NCI-H526 (cell line): ENCODE measurements at places on chromosomes 4 and X.

DNA sequence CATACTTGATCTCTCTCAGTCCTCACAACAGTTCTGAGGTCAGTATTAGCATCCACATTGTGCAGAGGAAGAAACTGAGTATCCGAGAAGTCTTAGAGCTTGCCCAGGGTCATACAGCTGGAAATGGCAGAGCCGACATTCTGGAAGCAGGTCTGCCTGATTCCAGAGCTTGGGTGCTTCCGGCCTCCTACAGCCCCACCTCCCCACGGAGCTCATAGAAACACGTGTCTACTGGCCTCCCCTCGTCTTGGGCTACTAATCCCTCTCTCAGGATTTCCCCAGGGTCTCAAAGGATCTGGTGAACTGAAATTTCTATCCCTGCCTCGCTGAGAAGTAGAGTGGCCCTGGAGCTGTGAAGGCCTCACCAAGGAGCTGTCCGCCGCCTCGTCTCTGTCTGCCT, 12.0 kb upstream of the KDM5C start:
- DNase-seq, result no peak

DNA sequence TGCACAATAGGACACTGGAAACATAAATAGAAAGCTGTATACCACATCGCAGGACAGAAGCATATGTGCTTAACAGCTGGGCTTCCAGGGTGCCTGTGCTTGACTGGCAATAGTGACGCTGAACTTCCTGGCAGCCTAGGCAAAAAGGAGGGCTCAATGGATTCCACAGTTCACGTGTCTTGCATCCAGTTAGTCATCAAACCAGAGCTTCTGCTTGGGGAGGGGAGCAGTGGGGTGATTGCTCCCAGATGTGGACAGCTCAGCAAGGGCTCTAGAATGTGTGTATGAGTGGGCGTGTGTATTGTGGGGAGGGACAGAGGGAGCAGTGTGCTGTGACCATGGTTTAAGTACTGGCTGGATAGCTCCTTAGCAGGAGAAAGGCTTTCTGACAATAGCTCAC, 2.3 kb downstream of the PRRG3 start:
- DNase-seq, result no peak

DNA sequence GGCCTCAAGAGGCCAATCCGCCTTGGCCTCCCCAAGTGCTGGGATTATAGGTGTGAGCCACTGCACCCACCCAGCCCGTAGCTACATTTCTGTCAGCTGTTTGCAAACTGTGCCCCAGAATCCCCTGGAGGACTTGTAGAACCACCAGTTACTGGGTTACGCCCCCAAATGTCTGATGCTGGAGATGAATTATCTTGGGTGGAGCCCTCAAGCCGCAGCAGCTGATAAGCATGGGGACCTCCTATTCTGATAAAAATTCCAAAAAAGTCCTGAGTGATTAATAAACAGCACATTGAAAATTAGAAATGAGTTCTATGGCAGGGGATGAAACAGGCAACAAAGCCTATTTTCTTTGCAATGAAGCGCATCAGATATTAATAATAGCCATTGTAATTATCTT, 105.0 kb downstream of the PTTG2 start:
- DNase-seq, result no peak

DNA sequence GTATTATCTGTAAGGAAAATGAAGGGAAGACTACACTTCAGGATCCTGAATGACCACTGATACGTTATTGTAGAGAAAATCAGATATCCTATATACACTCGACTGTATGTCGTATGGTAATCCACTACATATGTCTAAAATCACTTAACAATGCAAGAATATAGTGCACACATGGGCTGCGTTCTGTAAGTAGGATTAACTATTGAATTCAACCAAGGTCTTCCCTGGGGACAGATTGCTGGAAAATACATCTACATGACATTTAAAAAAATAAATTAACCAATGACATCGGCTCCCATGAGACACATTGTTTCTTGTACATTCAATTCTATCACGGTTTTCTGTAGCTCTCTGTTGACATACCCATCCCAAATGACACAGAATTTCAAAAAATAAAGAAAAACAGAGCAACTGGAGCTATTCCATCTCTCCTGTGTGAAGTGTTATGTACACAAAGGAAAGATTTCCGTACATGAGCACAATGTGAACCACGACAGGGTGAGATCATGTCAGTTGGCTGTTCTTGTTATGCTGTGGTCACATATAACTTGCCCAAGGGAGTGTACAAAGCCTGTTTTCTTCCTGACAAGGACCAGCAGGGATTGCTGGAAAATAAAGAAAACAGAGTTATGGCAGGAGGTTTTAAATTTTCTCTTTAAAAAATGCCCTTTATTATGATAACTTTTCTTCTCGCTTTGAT, 6.1 kb downstream of the ENOX2 start:
- no peak for DNase-seq
